ENCODE measurements at places on chromosomes 4 and X.
A peak's percentile ranks its signal among the peaks of the same experiment; 100 is the strongest.

GRCh38 chr4:133385161-133385954 is 236.3 kb downstream of the PCDH10 start:
- no peak for DNase-seq

GRCh38 chr4:42628740-42629139 is 28.2 kb downstream of the ATP8A1 start:
- DNase-seq, result no peak

- DNase-seq, result no peak
These were observed 13.4 kb upstream of the IBSP start for GRCh38 chr4:87785731-87786509.

GRCh38 chr4:57151481-57151880 is 41.3 kb upstream of the IGFBP7 start:
- DNase-seq, result no peak

- DNase-seq, result peak; percentile 8
These were observed 14.3 kb upstream of the PNPLA4 start for GRCh38 chrX:7941390-7942042.

DNA sequence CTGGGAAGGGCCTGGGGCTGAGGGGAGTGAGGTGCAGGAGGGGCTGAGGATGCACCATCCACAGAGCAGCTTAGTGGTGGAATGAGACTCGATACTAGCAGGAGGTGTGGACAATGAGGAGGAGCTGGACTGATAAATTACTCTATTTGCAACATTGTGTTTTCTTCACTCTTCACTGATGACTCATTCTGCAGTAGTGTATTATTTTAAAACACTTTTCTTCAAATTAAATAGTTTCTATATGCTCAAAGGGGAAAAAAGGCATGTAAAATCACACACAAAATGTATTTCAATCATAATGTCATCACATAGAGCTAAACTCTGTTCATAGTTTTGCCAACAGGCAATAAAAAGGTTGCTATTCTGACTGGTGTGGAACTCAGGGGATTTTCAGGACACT is 467.0 kb upstream of the CTSO start:
- no peak for DNase-seq

DNA sequence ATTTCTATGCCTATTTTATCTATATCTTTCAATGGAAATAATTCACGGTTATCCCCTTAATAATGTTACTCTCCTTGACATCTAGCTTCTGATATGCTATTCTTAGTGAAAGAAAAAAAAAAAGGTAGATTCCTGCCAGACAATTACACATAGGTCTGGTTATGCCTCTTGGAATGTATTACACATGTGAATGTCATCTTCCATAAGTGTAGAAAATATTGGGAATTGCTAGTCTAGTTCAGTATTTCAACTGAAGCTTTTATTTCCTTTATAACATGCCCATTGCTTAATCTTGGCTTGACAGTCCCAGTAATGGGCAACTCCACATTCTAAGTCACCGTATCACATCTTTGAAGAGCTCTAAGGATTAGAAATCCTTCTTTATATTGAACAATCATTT is 25.4 kb upstream of the PPP1R2C start:
- DNase-seq, result no peak

GRCh38 chrX:86002076-86002896 is 45.1 kb downstream of the CHM start:
- peak; percentile 64 for DNase-seq

DNA sequence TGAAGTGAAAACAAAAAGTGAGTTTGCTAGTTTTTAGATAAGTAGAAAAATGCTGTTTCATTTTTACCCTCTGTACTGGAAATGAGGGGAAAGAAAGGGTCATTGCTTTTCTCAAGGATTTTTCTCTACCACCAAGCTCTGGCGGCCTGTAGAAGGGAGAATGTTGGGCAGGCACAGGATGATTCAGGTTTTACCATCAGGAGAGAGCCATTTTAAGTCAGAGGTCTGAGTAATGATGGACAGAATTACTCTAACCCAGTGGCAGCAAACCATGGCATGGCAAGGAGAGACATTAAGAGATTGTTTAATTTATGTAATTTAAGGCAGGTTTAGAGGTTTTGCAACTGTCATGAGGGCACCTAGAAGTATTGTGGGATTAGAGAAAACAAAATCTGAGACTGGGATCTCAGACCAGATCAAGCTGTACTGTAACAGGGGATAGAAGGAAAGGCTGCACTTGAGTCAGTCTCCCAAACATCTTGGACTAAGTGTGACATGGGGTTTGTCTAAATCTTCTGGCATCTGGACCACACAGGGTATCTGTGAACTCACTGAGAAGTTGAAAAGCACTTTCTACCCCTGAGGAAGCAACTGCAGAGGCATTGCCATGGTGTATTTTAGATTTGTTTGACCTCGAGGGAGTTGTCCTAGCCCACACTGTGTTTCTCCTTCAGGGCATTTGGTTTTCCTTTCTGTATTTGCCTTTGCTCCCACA is 81.6 kb downstream of the BANK1 start:
- DNase-seq, result no peak

DNA sequence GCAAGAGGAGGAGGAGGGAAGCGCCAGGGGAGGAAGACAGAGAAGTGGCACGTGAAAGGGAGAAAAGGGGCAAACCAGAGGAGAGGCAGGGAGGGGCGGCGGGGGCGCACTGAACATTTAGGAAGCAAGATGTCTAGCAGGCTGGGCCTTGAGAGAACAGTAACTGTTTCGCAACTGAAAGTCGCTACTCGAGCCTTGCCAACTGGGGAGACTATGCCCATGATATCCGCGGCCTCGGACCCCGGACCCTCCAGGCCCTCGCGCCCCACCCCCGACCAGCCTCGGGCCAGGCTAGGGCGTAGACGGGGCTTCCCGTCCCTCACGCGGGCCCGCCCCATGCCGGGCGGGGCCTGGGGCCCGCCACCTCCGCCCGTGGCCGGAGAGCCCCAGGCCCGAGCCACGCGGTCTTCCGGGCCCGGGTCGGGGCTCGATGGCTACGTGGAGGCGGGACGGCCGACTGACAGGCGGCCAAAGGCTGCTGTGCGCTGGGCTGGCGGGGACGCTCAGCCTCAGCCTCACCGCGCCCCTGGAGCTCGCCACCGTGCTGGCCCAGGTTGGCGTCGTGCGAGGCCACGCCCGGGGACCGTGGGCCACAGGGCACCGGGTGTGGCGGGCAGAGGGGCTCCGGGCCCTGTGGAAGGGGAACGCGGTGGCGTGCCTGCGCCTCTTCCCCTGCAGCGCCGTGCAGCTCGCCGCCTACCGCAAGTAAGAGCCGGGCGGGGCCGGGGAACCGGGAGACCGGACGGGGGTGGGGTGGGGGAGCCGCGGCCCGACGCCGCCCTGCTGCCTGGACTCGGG is at the start of gene SLC25A43:
Gene SLC25A43 (plus strand): TSS at position 363 of the 798 bp plus-strand sequence. CDS start 68 bp downstream, at position 431.
- peak; percentile 42 for DNase-seq

GRCh38 chr4:156536661-156537060 is 434.9 kb downstream of the PDGFC start:
- DNase-seq, result no peak

DNA sequence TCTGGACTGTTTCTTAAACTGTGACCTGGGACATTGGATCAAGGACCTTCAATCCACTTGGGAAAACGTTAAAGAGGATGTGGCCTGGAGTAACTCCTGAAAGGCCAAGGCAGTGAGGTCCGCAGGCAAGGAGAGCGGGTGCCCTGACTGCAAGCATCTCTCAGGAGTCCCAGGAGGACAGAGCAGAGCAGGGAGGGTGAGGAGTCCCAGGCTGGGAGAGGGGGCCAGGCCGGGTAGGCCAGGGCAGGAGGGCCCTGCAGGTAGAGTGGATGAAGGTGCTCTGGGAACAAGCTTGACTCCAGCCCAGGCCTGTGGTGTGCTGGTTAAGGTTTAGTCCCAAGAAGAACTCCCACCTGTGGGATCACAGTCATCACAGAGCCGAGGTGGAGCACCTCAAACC is 13.8 kb downstream of the PNMA6E start:
- no peak for DNase-seq

DNA sequence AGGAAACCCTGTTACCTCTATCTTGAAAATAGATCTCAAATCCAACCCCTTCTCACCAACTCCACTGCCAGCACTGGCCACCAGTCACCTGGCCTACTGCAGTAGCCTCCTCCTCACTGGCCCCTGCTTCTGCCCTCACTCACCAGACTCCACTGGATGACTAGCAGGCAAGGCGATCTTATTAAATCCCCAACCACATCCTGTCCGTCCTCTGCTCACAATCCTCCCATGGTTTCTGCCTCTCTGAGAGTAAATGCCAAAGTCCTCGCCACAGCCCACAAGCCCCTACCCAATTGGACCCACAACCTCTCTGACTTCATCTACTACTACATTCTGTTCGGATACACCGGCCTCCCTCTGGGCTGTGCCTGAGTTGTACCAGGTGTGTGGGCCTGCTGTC is 5.4 kb upstream of the PIM2 start:
- DNase-seq, result no peak

DNA sequence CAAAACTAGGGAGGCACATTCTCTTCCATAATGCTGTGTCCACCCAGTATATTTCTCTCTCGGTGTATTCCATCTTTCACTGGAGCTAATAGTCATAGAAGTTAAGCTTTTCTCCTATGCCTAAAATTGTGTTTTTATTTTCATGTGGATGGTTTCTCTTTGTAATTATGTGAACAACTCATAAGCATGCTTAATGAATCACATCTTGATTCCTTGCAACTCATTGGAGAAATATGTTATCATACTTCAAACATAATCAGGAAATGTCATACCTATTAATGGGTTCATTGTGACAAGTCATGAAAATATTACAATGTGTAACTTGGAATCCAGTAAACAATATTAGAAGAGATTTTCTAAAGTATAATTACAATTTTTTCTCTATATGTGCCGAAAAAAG is 186.3 kb downstream of the SLC7A11 start:
- no peak for DNase-seq

DNA sequence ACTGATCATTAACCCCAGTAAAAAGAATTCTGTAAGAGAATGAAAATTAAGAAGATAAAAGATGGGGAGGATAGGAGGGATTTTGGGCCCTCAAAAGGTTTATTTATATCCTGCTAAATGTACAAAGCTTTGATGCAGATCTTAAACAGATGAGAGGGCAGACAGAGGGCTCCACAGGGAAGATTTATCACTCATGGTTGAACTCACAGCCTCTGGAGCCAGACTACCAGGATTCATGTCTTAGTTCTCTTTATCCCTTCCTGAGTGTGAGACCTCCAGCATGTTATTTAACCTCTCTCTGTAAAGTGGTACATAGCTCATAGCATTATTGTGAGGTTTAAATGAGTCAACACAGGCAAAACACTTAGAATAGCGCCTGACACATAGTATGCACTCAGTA is 74.4 kb downstream of the SOWAHB start:
- no peak for DNase-seq

DNA sequence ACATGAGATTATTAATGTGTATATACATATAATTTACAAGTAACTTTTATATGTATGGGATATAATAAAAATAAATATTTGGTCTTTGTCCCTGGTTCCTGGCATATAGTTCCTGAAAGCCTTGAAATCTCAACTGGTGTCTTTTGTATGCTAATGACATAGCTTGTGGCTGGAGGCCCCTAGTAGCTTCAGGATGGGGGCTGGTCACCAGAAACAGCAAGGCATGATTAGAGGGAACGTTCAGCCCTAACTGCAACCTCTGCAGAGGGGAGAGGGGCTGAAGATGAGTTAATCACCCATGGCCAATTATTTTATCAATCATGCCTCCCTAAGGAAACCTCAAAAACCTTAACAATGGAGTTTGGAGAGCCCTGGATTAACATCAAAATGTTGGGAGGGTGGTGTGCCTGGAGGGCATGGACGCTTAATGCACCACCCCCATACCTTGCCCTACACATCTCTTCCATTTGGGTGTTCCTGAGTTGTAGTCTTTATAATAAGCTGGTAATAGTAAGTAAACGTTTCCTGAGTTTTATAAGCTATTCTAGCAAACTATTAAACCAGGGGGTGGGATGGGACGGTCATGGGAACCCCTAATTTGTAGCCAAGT is 21.3 kb downstream of the PIN4 start:
- no peak for DNase-seq

DNA sequence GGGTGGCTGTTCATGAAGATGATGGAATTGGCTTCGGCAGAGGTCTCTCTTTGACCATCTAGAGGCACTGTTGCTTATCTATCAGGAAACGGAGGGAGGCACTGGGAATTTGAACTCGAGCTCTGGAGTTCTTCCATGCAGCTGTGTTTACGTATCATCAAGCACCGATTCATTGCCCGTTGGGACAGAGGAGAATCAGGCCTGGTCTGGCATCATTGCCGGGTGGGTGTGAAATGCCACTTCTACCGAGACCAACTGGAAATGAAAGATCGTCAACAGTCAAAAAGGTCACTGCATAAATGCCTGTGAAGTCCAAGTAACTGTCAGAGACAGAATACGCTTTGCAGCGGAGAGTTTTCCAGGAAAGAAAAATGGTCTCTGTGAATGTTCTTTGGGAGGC is 166.9 kb downstream of the ASMT start:
- no peak for DNase-seq

DNA sequence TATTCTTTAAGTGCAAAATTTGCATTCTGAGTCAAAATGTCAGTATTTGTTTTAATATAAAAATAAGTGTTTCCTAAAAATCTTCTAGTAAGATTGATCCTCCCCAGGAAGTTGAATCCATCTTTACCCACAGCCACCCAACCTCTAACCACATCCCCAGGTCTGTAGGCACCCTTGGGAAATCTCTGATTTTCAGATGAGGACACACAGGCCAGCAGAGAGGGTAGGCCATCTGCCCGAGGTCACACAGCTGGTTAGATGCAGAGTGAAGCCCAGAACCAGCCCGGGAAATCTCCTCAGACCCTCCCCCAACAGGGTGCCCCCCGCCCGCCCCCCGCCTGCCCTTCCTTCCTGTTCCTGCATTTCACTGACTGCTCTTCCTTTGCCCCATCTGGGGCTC is 277.5 kb downstream of the FBXW7 start:
- DNase-seq, result no peak

DNA sequence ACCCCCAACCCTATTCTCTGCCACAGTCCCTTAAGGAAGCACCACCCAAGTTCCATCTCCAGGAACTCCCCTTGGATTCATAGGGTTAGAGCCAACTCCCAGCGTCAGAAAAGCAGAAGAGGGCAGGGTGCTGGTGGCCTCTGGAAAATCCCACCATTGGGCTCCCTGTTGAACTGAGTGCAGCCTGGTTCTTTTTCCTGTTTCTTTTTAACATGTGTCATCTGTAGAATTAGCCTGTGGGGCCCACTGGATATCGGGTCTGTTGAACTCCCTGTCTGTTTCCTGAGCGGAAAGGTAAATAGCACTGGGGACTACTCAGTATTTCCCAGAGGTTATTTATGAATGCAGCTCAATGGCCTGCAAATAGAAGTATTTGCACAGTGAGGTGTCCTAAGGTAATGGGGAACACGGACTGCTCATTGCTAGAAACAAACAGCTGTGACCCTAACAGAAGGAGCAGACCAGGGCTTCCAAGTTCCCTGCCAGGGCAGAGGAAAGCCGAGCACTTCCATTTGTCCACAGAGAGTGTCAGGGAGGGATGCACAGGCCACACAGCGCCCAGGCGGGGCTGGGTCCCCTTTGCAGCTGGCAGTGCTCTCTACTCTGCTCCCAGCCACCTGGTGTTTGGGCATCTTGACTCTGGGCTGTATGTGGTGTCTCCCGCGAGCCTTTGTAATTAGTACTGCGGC is 102.6 kb downstream of the FHDC1 start:
- DNase-seq, result no peak

- DNase-seq, result no peak
These were observed 35.5 kb upstream of the PLAC8 start for GRCh38 chr4:83149865-83150652.
